Esophagus squamous epithelium (tissue), 5 donors: ENCODE measurements at places on chromosomes 13 and 19. TPM values are rescaled to one million over a fixed set of nuclear protein-coding genes. Genes with fewer than 3 reads are reported as not detected.

RNF113B gene
- not detected for total RNA-seq

ZNF610 gene
- 0.15 TPM for total RNA-seq

ZNF556 gene
- 1.7 TPM for total RNA-seq

DEDD2 gene
- total RNA-seq: 30.2 TPM
